BJ (cell line): ENCODE measurements at places on chromosomes 4 and X.

DNA sequence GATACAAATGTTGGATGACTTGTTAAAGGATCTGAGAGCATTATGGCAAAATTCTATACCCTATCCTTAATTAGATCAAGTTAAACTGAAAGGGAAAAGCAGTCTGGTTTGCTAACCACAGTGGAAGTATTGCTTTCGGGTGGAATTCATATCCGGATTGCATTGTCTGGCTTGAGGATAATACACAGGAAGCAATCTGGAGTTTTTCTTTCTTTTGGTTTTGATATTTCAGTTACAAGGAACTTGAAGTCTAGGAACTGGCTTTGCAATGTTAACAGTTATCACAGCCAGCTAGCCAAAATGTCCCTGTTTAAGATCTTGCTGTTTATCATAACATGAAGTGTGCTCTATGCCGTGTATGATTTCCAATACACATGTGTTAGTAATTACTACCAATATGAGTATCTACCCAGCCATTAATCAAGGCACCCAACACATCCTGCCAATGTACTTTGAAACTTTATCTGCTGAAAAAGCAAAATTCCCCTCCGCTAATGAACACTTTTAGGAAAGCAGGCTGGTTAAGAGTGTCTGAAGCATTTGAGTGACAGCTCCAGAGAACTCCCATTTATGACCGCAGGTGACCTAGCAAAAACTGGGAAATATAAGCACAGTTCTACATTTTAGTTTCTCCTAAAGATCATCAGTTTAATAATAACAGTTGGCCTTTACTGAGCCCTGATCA lies 146.4 kb downstream of the PALLD start:
- no peak for DNase-seq

- no peak for DNase-seq
Observed at GRCh38 chrX:113124693-113125092, 284.1 kb upstream of the AMOT start.

GRCh38 chr4:36652857-36653256 lies 371.4 kb downstream of the DTHD1 start:
- DNase-seq = no peak

GRCh38 chr4:108492816-108493595 lies 127.4 kb upstream of the RPL34 start:
- no peak for DNase-seq
